ENCODE measurements at places on chromosomes 2 and 18. TPM values are rescaled to one million over a fixed set of nuclear protein-coding genes. Genes with fewer than 3 reads are reported as not detected.

The CLEC4F gene
- total RNA-seq, result not detected

DNA sequence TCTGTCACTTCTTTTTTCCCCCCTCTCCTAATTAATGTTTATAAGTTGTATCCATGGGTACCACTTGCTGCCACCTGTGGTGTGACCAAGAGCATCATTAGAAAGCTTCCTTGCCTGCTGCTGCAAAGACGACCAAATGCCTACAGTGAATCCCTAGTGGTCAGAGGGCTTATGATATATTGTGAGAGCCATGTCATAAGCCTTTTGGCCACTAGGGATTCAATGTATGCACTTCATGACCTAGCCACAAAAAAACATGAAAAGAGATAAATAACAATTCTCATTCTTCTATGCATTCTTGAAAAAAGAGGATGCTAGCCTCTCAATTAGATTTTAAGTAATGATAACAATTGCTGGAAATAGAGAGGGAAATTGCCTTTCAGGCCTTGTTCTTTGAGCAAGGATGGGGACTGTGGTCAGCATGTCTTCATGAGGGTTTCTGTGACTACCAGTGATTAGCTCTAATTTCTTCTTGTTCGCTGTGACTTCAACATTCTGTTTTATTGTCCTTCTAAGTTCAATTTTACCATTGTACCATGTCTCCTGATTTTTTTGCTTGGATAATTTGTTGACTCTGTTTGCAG, 435.3 kb downstream of the TGIF1 start:
- DNase-seq, result no peak

DNA sequence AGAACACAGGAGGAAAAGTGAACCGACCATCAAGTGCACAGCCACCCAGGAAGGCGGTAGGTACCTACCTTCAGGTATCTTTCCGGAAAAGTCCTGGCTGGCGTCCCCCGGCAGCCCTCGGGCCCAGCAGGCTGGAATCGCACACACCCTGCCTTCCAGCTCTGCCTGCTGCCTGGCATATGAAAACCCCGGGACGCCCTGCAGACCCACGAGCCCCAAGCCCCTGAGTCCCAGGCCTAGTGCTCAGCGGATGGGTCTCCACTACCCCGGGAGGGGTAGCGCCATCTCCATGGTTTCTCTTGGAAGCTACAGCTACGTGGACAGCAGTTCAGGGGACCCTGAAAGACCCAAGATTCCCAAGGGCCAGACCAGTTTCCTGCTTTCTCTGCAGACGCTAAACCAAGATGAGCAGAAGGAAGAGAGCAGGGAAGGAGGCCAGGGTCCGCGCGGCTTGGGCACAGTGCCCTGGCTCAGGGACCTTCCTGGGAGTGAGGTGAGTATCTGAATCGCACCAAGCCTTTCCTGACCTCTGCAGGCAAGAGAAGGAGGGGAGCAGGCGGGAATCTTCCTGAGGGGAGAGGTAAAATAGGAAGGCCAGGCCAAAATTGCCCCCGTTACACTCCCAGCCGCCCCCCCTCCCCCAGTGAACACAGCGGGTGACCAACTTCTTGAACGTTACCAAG, 80.4 kb downstream of the ARHGEF4 start:
- DNase-seq, result no peak

DNA sequence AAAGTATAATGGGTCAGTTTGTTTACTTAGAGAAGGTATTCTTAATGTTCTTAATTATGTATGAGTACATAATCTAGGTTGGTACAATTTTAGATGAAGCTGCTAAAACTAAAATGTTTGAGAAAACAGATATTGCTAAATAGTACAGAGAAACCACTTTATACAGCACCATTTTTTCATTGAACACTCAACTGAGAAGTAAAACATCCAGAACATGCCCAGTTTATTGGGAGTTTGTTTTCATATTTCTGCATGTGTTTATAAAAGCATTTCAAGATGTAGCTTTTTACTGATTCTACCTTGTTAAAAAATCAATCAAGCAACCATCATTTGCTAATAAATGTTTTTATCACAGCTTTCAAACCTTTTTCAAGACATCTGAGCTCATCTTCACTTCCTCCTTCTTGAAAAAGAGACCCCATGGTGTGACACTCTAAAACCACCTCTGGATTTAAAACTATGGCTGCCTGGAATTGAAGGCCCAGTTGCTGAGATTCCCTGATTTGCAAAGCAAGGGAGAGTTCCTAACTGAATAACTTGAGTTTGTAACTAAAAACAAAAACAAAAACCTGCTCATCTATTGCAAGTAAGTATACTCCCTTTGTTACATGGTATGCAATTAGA, 585.9 kb downstream of the ZEB2 start:
- DNase-seq, result no peak

Data from progenitor cell of endocrine pancreas (in vitro differentiated cells).